ENCODE measurements at places on chromosomes 5 and 9.

DNA sequence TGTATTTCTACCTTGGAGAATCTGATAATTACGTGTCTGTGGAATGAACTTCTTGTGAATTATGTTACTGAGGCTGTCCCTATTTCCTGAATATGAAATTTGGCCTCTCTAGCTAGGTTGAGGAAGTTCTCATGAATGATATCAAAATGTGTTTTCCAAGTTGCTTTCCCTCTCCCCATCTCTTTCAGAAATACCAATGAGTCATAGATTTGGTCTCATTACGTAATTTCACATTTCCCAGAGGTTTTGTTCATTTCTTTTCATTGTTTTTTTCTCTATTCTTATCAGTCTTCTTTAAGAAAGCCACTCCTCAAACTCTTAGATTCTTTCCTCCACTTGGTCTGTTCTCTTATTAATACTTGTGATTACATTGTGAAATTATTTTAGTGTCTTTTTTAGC is 923.8 kb upstream of the CDH9 start:
- no peak for DNase-seq

GRCh38 chr9:6680797-6681146 is 35.2 kb upstream of the GLDC start:
- DNase-seq: peak; percentile 37

DNA sequence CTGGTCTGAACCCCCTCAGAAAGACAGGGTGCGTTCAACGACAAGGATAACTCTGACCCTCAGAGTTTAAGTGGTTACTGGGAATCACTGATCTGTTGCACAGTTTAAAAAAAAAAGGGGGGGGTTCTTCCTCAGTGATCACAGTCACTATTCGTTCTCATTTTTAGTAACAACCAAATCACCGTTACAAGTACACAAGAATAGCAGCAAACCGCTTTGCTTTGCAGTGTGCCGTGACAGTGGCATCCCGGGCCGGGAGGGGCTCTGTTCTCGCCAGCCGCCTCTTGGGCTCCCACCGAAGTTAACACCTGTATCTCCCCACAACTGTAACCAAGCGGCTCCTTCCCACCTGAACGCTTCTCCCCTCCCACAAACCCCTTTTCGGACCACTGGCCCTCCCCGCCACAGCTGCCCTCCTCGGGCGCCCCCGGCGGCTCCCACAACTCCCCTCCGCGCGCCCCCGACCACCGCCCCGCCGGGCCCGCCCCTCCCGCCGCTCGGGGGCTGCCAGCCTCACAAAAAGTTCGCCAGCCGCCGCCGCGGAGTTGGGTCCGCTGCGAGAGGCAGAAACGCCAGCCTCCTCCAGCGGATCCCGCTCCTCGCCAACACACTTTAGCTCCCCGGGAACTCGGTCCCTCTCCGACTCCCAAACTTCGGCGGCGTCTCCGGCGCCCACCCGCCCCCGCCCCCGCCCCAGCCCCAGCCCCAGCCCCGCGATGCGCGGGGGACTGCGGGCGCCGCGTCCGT is 1.2 kb downstream of the SSBP2 start:
- DNase-seq: peak; percentile 30

GRCh38 chr5:72157625-72157962 is 50.3 kb downstream of the MAP1B start:
- no peak for DNase-seq

DNA sequence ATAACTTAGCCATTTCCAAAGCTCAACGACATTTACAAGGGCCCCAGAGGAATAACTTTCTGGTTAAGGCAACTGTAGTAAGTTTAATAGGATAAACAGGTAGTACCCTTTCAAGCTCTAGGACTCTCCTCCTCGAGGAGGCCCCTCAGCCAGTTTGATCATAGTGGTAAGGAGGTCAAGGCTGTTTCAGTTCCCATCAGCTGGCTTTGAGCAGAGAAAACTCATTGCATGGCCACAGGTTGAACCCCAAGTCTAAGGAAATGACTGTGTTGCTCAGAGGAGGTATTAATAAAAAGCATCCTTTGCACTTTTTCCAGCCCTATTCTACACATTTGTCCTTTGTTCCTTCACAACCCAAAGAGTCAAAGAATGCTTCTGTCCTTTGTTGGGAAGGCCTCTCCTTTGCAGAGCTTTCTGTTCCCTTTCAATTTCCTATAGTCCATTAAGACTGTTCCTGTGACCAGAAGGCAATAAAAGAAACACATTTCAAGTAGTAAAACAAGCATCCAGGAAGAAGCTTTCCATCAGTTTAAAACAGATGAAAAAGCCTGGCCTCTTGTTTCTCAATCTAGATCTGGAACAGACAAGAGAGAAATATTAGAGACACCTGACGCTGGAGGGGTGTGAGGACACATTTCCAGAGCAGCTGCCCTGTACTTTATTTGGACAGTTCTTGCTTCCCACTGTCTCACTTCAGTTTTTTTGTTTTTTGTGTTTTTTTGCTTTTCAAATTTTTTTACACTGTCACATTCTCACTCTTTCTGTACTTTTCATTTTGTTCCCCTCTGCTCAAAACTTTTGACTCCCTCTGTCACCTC is 54.1 kb downstream of the PRRC1 start:
- DNase-seq: no peak

DNA sequence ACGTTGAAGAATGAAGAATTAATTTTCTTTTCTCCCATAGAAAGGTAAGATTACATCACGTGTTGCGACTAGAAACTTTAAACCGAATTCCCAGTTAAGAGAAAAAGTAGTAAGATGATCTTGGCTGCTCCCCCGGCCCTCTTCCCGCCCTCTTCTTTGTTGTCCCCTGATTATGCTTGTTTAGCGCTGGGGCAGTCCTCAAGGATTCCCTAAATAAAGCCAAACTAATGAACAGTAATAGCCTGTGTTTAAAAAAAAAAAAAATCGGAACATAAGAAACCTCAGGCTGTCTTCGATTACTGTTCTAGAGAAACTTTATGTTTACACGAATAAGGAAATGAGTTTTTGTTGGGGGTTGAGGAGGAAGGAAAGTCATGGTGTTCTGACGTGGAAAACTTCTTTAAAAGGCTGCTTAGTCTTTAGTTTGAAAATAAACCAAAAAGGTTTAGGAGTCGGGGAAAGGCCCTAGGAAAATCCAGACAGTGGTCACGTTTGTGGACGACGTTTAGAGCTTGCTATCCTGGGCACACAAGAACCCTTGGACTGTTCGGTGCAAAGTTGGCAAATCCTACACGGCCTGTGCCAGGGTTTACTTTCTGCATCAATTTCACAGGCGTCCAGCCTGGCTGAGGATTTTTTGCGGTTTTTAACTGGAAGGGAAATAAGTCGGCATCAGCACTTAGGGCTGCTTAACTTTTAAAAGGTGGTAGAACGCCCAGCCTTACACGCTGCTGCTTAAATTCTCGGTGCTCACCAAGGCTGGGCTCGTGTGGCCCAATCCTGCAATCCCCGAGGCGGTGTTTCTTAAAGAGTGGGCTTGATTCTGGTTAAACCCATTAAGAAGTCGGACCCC is 1.1 kb upstream of the MAT2B start:
- DNase-seq: no peak

DNA sequence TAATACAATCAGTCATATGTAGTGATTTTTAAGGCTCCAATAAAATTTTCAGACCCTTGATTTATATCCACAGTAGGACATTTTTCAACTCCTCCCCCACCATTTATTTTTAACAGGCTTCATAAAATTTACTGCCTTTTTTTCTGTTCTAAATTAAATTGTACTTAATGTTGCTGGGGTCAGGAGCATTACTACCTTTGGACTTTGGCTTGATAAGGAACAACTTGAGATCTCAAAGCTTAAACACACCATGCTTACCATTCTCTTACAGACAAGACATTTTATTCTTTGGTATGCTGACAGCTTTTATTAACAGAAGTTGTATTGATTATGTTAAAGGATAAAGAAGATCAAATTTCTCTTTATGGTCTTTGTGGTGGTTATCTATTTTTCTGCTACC is 30.5 kb downstream of the TRPM3 start:
- DNase-seq: no peak

GRCh38 chr5:151213803-151214613 is 9.9 kb downstream of the CCDC69 start:
- peak; percentile 75 for DNase-seq

DNA sequence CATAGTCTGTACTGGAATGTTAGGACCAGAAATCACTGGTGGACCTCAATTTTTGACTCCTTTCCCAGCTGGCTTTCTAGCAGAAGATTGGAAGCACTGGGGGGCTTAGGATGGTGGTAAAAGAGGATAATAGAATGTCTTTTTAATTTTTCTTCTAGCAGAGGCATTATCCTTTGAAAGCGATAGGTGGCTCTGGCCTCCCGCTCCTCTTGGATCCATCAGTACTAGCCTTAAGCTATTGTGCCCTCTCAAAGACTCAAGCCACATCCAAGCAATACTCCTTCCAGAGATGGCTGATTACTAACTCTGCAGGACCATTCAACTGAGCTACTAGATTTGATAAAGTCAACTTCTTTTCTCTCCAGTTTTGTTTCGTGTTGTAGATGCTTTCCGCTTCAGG is 610.6 kb downstream of the CDH12 start:
- no peak for DNase-seq

DNA sequence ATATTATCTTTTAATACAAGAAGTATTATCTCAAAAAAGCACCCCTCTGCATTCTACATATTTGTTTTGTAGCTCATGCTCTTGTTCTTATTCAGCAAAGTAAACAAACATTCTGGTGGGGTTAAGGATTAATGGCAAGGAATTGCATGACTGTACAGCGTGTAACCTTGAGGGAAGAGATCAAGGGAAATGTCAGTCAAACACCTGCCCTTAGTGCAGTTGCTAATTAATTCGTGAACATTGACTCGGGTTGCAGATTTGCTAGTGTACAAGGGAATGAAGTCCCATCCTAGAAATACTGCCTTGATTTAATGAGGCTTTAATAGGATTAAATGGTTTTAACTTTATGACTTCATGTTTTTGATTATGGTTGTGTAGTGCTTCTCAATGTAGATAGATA is 1758.1 kb downstream of the MAT2B start:
- no peak for DNase-seq

DNA sequence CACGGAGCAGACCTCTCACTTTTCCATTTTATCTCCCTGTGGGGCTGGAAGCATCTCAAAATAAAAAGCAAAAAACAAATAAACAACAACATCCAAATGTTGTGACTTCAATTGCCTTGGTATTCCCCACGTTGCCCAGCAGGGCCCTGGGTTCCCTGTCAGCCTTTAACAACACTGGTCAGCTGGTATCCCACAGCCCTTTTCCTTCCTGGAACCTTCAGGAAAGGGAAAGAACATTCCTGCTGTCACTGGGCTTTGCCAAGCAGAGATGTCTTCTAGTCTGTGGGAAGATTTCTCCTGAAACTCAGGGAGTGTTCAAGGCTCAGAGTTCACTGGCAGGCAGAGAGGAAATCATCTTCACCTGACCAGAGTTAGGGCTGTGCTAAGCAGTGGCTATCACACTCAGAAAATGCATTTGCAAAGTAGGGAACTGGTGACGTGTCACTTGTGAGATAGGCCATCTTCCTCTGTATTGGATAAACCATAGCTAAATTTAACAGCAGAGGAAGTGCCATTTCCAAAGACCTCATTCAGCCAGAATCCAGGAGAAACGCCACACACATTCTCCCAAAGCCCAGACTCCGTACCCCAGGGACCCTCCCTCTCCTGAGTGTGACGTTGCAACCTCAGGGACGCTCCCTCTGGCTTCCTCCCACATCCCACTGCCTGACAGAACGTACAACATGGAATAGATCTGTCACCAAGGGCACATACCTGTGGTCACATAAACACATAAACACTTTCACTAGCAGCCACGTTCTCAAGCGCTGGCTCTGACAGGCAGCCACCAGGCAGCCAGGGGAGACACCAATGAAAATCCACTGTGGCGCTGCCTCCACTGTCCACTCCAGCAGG is 274.0 kb upstream of the DAPK1 start:
- no peak for DNase-seq

DNA sequence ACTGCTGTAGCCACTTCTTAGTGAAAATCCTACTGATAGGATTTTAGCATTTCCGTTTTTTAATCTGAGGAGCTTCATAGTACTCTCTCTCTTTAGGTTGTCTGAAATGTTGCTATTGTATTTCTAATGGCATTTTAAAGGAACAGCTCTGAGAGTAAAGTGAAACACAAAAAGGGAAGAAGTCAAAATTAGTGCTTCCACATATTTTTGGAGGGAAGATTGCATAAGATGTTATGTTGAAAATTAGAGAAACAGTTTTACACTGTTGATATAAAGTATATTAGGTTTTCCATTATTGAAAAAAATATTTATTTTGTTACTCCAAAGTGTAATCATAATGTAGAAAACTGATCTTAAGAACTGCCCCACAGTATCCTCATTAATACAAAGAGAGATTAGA is 525.1 kb downstream of the TAF11L14 start:
- DNase-seq: no peak

GRCh38 chr5:17743580-17744435 is 109.5 kb downstream of the TAF11L14 start:
- no peak for DNase-seq

- no peak for DNase-seq
These were observed at the start of gene SEMA5A for GRCh38 chr5:9545992-9546851. SEMA5A (minus strand) TSS chr5:9546075; CDS start chr5:9379946, 166,129 bp downstream.

DNA sequence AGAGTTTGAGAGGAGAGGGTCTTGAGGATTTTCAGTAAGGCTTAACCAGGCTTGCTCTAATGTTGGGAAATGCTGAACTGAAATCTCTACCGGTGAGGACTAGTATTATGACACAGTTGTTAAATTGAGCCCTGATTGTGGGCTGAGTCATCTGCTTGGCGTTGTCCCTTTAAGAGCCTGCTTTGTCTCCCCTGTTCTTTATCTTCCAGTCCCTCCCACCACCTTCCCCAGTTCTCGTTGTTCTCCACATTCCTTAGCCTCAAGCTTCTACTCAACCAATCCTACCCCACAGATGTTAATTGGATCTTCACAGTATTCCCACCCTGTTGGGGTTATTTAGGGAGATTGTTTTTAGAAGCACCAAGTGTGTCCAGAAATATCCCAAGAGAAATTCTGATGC is 57.6 kb downstream of the ANKRD55 start:
- no peak for DNase-seq

GRCh38 chr9:115551396-115551795 is 433.4 kb upstream of the TNC start:
- DNase-seq: no peak

DNA sequence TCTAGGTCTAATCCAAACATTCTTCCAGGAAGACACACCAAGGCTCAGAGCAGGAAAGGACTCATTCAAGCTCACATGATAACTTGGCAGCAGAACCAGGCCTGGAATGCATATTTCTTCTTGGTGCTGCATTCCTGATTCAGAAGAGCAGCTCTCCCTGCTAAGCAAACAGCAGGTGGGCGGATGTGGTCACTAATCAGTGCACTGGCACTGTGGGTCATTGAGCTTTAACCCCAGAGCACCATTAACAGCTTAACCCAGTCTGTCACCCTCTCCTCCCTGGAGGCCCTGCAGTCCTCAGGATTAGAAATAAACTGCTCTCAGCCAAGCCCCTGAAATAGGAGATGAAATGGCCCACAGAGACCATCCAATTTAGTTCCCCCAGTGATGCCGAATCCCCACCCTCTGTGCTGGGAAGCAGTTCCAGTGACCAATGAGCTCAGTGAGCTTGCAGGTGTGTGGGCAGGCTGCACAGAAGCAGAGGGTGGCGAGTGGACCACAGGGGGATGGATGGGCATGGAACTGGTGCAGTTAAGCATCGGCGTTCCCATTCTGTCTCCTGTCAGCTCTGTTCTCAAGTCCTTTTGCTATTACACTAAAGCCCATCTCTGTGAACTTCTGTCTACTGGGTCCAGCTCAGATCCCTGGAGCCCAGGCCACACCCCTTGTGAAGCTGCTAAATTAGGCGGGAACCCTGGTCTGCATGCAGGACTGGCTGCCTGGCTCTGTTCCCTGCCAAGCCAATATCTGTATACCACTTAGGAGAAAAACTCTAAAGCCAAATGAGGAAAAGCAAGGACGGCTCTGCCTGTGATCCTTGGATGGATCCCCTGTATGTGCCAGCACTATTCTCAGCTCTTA is 16.6 kb upstream of the MEGF9 start:
- no peak for DNase-seq
